GM20000 (cell line): ENCODE measurements at places on chromosomes 1 and 21.

DNA sequence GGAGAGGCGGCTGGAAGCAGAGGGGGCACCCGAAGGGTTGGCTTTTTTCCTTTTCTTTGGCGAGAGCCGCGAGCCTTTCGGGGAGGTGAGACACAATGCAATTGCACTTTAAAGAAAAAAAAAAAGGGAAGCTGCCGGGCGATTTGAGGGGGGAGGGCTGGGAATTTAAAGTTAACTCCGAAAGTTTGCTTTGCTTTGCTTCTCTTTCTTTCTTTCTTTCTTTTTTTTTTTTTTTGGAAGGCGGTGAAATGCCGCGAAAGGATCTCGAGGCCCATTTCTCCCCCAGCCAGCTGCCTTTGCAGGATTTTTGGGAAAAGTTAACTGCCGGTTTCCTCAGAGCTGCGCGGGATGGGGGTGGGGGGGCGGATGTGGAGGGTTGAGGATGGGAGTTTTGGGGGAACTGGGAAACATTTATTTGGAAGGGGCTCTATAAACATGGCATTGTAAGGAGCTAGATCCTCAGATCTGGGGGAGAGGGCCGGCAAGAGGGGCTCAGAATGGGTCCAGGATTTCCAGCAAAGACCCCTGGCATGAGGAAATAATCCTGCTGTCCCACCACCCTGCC, 997 bp downstream of the ZNF362 start:
- no peak for DNase-seq

- peak; percentile 14 for DNase-seq
Measured at GRCh38 chr1:197808880-197809279, 33.6 kb upstream of the DENND1B start.

DNA sequence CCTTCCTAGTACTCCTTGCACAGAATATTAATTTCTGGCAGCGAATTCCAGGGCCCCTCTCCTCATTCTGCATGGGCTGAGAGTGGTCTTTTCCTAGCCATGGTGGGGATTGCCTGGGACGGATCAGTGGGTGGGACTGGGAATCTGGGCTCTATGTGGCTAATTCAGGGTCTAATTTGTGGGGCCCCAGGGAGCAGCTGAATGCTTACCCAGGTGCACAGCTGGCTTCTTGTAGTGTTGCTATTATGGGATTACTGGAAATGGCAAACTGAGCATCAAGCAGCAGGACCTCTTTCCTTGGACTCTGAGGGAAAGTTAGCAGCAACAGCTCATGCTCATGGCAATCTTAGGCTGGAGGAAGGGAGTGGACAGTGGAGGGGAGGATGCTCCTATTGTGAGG, 187.1 kb upstream of the CACNA1E start:
- no peak for DNase-seq

- DNase-seq = no peak
Measured at GRCh38 chr21:37408464-37409193, 42.1 kb downstream of the DYRK1A start.

GRCh38 chr21:44757731-44758130, 43.9 kb downstream of the UBE2G2 start:
- DNase-seq = no peak

GRCh38 chr1:158248118-158248517, 6.1 kb upstream of the CD1A start:
- peak; percentile 26 for DNase-seq

DNA sequence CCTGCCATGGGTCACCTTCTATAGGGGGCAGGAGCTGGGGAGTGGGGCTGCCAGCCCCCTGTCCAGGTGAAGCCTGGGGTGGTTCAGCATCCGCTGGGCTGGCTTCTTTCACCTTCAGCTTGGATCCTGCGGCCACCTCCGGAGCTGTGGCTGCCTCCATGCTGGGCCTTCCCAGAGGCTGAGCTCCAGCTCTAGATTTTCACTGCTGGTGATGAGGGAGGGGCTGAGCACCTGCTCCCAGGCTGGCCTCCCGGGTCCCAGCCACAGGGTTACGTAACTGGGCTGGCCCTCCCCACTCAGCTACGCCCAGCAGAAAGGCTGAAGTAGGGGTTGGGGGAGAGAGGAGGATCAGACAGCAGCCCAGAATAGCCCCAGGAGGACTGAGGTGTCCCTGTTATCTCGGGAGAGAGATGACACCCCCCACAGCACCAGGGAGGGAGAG, at the start of gene MYBPHL:
Gene MYBPHL, minus strand, starts transcription at position 180 of the 442 bp plus-strand sequence. Its CDS starts 20 bp downstream, at position 160.
- DNase-seq = no peak

- DNase-seq = no peak
Measured at GRCh38 chr1:154485910-154486496, 16.0 kb upstream of the TDRD10 start.

- no peak for DNase-seq
Measured at GRCh38 chr1:89306273-89306672, 33.6 kb upstream of the GBP5 start.

GRCh38 chr21:44035244-44035643, 23.1 kb downstream of the TRAPPC10 start:
- DNase-seq = no peak

- no peak for DNase-seq
Measured at GRCh38 chr1:151370211-151370911, 2.1 kb downstream of the SELENBP1 start.

DNA sequence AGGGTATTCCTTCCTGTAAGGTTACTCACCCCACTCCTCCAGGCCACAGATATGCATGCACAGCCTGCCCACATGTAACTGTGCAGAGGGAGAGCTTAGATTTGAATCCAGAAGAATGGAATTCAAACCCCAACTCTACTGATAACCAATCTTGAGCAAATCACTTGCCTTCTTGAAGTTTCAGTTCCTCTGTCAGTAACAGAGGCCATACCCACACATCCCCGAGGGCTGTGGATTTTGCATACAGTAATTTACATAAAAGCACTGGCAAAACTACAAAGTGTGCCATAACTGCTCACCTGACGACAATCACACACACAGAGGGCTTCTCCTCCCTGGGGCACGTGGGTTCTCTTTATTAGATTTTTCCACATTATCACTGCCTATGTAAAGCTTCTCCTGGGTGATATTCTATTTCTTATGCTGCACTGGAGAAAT, 18.6 kb downstream of the CD247 start:
- peak; percentile 73 for DNase-seq

GRCh38 chr1:215660259-215660658, 93.2 kb downstream of the KCTD3 start:
- no peak for DNase-seq

DNA sequence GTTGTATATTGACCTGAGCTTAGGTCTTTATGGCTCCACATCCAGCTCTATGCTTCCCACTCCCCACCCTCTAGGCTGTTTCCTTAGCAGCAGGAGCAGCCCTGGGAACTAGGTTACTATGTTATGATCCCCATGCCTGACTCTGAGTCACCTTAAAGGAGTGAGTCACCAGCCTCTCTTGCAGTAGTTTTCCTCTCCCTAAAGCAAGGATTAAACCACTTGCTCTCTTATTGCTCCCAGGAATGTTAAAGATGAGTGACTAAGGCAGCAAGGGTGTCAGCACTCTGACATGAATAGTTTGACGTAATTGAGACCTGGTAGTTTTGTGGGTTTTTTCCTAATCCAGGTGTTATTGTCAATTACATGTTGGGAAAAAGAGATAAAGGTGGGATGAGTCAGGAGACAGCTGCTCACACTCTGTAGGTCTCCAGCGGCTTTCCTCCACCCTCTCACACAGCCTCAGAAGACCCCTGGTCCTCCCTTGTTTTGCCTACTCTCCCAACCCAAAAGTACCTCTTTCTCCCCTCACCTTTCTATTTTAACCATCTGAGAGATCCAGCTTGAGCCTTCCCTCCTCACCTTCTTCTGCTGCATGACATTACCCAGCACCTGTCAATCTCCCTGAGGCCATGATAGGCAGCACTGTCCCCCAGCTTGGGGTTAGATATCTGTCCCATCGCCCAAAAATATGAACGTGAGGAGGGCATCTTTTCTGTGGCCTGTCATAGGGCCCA, 369.1 kb upstream of the VAMP3 start:
- no peak for DNase-seq

GRCh38 chr21:17752171-17752570, 67.0 kb downstream of the C21orf91 start:
- no peak for DNase-seq

GRCh38 chr1:246549665-246550064, 16.4 kb downstream of the TFB2M start:
- no peak for DNase-seq

DNA sequence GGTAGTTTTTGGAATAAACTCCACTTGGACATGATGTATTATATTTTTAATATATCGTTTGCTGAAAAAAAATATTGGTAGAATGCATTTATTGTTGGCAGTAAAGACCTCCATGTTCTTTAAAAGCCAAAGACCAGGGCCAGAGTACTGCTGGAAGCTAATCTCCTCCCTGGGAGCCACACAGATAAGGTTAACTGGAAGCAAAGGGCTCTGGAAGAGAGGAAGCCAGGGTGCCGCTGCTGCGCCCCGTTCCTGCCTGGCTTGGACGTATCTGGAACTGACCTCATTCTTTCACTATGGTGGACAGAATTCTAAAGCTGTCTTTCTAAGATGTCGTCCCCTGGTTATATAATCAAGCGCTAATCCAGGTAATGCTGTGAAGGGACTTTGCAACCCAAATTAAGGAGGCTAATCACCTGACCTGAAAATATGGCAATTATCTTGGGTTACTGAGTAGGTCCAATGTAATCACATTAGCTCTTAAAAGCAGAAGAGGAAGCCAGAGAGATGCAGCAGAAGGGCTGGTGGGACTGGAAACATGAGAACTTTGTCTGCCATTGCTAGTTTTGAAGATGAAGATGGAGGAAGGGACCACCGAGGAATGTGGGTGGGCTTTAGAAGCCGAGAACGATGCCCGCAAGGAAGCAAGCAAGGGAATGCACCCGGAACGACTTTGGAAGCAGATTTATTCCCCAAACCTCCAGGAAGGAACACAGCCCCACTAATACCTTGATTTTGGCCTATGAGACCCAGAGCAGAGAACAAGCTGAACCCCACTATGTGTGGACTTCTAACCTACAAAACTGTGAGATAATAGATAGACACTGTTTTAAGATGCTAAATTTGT, 167.7 kb upstream of the KCNJ15 start:
- DNase-seq = no peak

DNA sequence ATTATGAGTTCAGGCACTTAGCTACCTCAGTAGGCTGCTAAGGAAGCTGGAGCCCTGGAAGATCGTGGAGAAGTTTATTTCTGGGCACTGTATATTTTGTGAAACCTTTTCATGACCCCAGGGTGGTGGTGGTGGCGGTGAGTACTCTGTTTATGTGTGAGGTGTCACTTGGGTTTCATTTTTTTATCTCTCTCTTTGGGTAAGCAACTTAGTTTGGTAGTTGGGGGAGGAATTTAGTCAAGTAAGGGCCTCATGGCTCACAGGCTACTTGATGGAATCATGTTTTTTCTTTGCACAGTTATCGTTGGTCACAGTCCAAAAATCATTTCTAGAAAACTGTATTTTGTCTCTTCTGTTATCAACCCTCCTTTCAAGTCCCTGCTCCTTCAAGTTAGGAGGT, 33.9 kb downstream of the C1orf141 start:
- no peak for DNase-seq

GRCh38 chr1:168932539-168932938, 174.0 kb upstream of the ATP1B1 start:
- DNase-seq = no peak

GRCh38 chr1:147882535-147882934, 20.1 kb upstream of the GJA8 start:
- DNase-seq = no peak

- DNase-seq = no peak
Measured at GRCh38 chr1:6279066-6279465, 18.2 kb upstream of the GPR153 start.

DNA sequence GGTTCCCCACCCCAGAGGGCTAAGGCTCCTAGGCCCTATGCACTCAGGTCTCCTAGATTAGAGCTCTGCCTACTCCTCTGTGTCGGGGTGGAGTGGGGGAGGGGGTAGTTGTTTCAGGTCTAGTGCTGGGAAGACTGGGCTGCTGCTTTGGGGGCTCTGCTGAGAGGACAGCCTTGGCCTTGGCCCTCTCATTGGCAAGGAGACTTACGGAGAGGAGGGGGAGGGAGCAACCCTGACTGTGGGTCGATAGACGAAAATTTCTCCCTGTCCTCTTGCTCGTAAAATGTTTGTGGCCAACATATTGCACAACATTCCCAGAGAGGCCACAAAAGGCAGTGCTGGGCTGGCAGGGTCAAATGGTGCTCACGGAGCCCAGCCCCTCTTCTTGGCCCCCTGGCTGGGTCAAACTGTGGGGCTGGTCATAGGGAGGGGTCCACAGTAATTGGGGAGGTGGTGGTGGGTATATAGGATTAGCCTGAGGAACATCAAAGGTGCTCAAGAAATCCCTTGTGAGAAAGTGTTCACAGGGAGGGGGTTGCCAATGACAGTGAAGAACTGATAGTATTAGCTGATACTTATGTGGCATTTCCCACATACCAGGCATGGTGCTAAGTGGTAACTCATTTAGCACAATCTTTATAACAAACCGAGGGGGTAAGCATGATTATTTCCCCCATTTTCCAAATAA, 8.5 kb upstream of the DMBX1 start:
- DNase-seq = no peak

DNA sequence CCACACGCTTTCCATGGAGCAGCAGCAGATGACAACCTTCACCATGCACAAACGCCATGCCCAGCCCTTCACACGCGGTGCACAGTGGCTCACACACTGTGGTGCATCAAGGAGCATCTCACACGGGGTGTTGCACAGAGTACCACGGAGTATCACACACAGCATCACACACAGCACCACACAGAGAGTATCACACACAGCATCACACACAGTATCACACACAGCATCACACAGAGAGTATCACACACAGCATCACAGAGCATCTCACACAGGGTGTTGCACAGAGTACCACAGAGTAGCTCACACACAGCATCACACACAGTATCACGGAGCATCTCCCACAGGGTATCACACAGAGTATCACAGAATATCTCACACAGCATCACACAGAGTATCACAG, 122.2 kb upstream of the RAB4A start:
- DNase-seq = no peak

DNA sequence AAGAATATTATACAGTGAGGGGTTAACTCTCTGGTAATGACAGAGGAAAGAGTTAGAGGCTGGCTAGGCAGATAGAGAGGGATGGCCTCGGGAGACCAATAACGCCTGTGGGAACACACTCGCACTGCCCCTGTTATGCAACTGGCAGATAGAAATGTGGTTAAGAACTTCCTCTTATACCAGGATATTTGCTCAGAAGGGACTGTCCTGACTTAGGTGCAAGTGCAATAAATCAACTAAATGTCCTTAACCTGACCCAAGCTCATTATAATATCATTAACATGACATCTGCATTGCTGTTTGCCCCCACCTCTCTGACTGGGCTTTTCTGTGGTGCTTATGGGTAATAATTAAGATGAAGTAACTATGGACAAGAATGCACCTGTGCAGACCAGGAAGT, 1518.0 kb downstream of the NCAM2 start:
- DNase-seq = no peak
